ENCODE measurements at places on chromosomes 4 and X. TPM values are rescaled to one million over a fixed set of nuclear protein-coding genes. Genes with fewer than 3 reads are reported as not detected.

SERTM2 gene
- polyA plus RNA-seq, result 0.08 TPM

CXCR3 gene
- polyA plus RNA-seq, result not detected

NPY1R gene
- 20.6 TPM for polyA plus RNA-seq

PDGFC gene
- polyA plus RNA-seq, result 63.3 TPM

SLC6A14 gene
- 0.25 TPM for polyA plus RNA-seq

CFI gene
- 72.3 TPM for polyA plus RNA-seq

DUSP9 gene
- 53.6 TPM for polyA plus RNA-seq

INPP4B gene
- 7.6 TPM for polyA plus RNA-seq

SAGE1 gene
- polyA plus RNA-seq, result not detected

BANK1 gene
- 2.3 TPM for polyA plus RNA-seq

C4orf51 gene
- polyA plus RNA-seq, result not detected

EBP gene
- polyA plus RNA-seq, result 69.2 TPM

MMRN1 gene
- 1.4 TPM for polyA plus RNA-seq

XIAP gene
- 38.3 TPM for polyA plus RNA-seq

MXRA5 gene
- polyA plus RNA-seq, result 7.9 TPM

CT45A5 gene
- not detected for polyA plus RNA-seq

CXorf51A gene
- polyA plus RNA-seq, result not detected

TDO2 gene
- 4.0 TPM for polyA plus RNA-seq

CYTL1 gene
- polyA plus RNA-seq, result 10.1 TPM

GPR82 gene
- 0.14 TPM for polyA plus RNA-seq

PAGE1 gene
- polyA plus RNA-seq, result not detected

PNMA5 gene
- 0.44 TPM for polyA plus RNA-seq

RGN gene
- polyA plus RNA-seq, result 29.6 TPM

SUPT20HL1 gene
- not detected for polyA plus RNA-seq

SCML2 gene
- 9.2 TPM for polyA plus RNA-seq

USP26 gene
- polyA plus RNA-seq, result not detected

CYLC1 gene
- polyA plus RNA-seq, result not detected

TMSB15B gene
- polyA plus RNA-seq, result 27.1 TPM

LIMCH1 gene
- polyA plus RNA-seq, result 93.4 TPM

NXF2B gene
- polyA plus RNA-seq, result 2.6 TPM

PRRG1 gene
- 25.3 TPM for polyA plus RNA-seq

HMX1 gene
- not detected for polyA plus RNA-seq

FAM200B gene
- 72.2 TPM for polyA plus RNA-seq

GAB3 gene
- polyA plus RNA-seq, result 2.4 TPM

SOWAHD gene
- polyA plus RNA-seq, result 0.66 TPM

QRFPR gene
- polyA plus RNA-seq, result 1.8 TPM

SHROOM2 gene
- polyA plus RNA-seq, result 17.8 TPM

ARHGEF38 gene
- 4.1 TPM for polyA plus RNA-seq

NPY2R gene
- polyA plus RNA-seq, result 0.57 TPM

XG gene
- polyA plus RNA-seq, result 0.19 TPM
